ENCODE measurements at places on chromosomes 5 and 9.
A peak's percentile ranks its signal among the peaks of the same experiment; 100 is the strongest.

GRCh38 chr5:143434261-143435209 is 31.0 kb upstream of the NR3C1 start:
- no peak for DNase-seq

- no peak for DNase-seq
These were observed 62.9 kb upstream of the ORM1 start for GRCh38 chr9:114259798-114260523.

DNA sequence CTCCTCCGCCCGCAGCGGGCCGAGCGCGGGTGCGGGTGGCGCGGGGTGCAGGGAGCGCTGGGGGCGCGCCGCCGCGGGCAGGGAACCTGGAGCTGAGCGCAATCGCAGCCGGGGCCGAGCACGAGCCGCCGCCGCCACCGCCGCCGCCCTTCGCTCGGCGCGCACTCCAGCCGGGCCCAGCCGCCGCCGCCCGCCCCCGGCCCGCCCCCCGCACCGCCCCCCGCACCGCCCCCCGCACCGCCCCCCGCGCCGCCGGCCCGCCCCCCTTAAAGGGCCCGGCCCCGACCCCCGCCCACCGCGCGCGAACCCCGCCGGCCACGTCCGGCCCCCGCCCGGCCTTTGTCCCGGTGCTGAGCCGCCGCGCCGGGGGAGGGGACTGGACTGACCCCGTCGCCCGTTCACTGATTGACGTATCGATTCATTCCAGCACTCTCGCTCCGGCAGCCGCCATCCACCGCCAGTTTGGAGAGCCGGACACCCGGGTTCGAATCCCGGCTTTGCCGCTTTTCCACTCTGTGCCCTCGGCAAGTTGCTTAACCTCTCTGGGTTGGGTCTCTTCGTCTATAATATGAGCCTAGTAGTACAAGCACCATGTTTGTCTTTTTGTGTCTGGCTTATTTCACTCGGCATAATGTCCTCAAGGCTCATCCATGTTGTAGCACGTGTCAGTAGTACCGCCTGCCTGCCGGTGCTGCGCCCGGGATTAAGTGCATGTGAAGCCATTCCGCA is at the start of gene SH3PXD2B:
Gene SH3PXD2B (minus strand): TSS at position 168 of the 729 bp plus-strand sequence. CDS start 173 bp downstream, outside the sequence.
- DNase-seq = no peak

DNA sequence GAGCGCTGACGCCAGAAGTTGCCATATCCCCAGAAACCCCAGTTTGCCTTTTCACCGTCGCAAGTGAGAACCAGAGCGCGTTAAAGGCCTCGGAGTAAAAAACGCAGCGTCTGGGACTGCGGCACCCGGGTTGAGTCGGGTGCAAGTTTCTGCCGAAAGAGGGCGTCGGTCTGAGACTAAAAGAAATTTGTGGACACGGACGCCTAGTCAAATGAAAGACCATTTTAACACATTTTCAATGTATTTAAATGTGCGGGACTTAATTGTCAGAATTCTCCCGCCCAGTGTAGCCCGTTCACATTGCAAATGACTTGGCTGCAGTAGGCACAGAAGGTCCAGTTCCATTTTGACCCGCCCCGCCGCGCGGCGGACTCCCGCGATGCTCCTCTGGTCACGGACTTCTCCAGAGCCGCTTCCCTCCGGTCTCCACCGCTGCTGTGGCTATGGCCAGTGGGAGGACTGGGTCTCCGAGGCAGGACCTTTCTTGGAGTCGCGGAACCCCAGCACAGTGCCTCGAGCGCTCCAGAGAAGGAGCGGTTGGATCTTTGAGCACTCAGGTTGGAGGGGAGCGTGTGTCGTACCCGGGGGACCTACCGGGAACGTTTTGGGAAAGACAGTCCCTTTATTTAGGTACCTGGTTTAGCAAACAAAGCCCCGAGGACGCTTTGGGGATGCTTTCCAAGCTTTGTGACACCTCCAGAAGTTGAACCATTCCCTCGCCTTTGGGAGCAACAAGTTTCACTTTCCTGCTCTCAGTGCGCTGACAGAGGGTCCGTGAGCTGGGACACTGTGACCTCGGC is 1.2 kb upstream of the NPR3 start:
- DNase-seq = no peak

DNA sequence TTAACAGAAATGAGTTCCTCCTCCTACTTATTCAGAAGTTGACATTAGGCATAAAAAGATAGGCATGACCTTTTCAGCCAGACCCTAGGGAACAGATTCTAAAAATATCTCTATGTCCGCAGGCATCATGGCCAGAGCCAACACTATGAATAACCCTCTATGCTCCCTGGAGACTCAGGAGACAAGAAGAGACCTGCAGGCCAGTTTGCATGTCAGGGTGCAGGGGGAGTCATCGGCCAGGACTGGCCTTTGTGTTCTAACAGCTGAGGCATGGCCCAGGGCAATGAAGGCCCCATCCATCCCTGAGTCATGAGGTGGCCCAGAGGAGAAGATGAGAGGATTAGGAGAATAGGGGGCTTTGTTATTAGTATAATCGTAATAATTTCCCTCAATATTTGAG is 93.8 kb downstream of the TMEM215 start:
- no peak for DNase-seq

- DNase-seq = no peak
These were observed 68.5 kb downstream of the OSTF1 start for GRCh38 chr9:75156858-75157257.

DNA sequence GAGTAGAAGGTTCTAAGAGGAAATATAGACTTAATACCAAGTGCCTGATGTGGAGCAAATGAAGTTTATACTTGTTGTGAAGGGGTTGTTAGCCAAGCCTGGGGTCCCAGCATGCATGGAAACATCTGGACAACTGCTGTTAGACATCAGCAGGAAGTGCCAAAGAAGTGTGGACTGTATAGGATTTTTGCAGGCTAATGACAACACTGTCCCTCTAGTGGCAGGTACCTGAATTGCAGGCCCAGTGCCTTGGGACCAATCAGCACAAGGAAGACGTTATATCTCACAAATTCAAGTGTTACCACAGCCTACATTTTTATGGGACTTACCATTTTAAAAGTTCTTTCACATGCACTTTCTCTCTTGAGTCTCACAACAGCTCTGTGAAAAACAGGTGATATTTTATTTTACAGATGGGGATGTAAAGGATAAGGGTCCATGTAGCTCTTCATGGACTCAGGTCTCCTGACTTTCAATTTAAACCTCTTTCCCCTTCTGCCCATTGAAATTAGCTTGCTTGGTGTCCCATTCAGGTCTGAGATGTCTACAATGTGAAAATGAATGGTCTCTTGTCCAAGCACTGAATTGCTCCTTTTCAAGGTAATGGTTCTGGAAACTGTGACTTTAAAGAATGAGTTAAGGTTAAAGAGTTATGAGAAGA is 89.0 kb upstream of the MAP1B start:
- peak; percentile 10 for DNase-seq

DNA sequence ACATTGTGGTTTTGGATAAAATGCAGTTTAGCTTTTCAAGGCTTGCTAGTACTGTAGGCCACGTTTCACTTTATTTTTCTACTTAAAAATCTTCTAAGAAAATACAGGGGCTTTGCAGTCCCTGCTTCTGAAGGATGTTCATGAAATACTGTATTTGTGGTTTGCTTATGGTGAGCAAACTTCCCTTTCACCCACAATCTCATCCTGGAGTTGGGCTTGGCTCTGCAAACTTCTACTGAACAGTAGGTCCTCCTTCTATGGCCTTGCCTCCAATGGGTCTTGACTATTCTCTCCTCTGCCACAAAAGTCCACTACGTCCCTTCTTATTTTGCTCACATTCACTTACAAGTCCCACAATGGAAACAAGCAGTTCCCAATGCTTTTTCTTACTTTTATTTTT is 502.7 kb upstream of the KLF4 start:
- DNase-seq = no peak

DNA sequence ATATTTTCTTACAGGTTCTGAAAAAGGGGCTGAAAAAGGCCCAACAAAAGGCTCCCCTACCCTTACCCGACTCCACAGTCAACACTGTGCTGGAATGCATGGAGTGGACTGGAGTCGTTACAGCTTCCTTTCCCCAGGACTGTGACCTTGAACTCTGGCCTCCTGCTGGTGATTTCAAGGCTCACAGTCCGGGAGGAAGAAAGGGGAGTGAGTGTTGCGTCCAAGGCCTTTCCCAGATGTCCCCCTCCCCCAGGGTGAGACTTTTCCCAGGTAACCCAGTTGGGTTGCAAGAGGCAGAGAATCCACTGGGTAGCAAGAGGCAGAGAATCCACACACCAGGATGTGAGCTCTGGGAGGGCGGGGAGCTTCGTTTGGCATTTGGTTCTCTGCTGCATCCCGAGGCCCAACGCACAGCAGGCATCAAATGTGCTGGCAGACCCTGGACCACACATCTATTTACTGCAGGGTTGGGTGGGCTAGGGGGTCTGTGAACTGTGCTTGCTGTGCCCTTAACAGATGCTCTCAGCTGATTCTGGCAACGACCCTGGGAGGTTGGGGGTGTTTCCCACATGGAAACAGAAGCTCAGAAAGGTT is 37.5 kb downstream of the FABP6 start:
- no peak for DNase-seq

DNA sequence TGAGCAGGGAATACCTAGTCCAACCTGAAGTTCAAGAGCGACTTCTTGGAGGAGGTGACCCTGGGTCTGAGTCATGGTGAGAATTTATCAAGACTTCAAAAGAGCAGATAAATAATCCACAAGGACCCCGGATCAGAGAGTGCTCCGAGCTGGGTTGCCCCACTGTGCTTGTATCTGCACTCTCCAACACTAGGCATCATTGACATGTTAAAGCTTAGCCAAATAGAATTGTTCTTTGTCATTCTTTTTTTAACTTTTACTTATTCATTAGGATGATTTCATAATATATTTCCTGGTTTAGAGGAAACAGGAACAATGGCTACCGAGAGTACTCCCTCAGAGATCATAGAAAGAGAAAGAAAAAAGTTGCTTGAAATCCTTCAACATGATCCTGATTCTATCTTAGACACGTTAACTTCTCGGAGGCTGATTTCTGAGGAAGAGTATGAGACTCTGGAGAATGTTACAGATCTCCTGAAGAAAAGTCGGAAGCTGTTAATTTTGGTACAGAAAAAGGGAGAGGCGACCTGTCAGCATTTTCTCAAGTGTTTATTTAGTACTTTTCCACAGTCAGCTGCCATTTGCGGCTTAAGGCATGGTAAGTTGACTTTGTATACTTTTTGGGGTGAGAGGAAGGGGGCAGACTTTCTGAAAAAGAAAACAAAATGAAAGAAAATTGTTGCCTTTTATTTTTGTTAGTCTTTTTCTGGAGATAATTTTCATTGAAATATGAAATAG is at the start of gene CARD6:
Gene CARD6 (plus strand): TSS at position 300 of the 738 bp plus-strand sequence. CDS start 16 bp downstream, at position 316.
- no peak for DNase-seq

DNA sequence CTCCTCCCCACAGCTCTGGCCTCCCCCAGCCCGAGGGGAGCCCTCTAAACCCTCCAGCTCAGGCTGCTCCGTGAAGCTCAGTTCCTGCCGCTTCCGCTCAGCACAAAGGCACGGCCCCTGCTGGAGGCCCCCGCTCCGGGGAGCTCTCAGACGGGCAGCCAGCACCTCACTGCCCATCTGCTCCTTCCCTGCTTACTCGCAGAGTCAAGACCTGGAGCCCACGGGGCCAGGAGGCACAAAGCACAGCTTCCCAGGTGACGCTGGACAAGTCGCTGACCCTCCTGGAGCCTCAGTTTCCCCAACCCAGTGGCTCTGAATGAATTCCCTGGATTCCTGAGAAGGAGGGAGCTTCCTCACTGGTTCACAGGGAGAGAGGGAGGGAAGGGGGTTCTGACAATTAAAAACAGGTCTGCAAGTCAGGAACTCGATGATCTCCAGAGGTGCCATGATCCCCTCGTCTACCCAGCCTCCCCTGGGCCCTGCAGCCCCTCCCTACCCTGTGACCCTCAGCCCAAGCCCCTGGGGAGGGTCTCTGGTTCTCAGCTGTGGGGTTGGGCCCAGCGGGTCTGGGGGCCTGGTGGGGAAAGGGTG is 36.2 kb downstream of the VAV2 start:
- no peak for DNase-seq

DNA sequence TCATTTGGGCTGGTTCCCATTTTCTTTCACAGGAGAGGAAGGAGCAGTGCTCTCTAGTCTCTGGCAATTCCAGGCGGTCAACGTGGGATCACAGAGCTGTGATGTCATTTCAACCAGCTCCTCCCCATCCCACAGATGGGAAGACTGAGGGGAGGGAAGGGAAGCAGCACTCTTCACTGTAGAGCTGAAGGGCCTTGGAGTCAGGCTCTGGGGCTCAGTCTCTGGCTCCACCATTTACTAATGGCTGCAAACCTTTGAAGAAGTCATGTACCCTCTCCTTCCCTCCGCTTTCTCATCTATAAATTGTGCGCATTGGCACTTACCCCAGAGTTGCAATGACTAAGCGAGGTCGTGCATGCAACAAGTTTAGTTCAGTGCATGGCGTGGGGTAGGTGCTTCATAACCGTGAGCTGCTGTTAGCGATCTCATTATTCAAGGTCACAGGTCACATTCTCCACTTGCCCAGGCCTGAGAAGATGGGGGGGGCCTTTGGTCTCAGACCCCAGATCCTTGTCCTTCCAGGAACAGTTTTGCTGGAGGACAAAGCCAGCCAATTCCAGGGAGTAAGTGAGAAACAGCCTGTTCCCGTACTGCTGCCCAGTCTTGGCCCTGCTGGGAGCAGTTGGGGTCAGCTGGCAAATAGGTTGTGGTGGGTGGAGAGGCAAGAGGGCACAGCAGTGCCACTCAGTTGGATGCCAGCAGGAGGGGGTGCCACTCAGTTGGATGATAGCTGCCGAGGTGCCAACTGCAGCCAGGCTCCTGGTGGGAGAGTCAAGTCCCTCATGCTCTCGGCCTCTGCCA is 136.7 kb downstream of the RGS3 start:
- no peak for DNase-seq

DNA sequence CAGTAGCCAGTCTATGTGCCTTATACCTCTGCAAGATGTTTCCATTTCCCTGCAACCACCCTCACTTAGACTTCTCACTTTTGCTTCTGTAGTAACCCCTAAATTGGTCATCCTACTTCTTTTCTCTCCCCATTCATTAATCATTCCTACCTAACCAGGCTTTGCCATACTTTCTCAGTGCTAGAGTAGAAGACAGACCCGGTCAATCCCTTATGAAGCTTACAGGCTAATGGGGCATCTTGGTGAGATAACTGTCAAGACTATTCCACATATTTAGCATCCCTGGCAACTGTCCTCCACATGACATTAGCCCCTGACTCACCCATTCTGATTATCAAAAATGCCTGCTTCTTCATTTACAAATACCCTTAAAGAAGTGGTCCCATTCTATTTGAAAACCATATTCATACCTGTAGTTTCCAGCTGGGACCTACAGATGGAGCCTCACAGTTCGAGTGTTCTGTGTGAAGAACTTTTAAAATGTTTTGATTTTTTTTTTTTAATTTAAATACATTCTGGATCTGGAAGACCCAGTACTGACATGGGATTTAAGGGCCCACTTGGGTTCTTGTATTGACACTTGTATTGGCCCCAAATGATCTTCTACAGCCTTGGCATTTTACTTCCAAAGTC is 21.0 kb downstream of the F2RL2 start:
- no peak for DNase-seq

DNA sequence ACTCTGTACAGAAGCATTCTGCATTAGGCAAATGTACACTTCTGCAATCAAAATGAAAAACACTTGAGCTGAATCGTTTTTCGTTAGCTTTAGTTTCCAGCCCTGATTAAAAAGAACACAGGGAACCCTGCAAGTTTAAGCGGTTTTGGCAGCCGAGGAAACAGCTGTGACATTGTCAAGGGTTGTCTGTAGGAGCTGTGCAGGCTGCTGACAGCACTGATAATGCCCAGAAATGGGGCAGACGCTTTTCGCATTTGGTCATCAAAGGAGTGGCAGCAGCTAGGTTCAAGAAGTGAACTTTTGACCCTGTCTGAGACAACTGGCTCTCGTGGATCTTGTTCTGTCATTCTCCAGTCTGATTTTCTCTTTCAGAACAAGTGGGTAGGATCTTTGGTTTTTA is 165.6 kb upstream of the CCDC152 start:
- no peak for DNase-seq

All from activated gamma-delta T cell treated with anti-CD3 and anti-CD28 coated beads, Interleukin-2, amount 50 U/mL, for 16 hours (primary cell).